Tibial nerve (tissue), 4 donors: ENCODE measurements at places on chromosomes 4 and X. TPM values are rescaled to one million over a fixed set of nuclear protein-coding genes. Genes with fewer than 3 reads are reported as not detected.

TMPRSS11F gene
- total RNA-seq = not detected

APLN gene
- 0.60 TPM for total RNA-seq

CFAP299 gene
- not detected for total RNA-seq

PRR32 gene
- total RNA-seq = not detected

SPRY1 gene
- 195 TPM for total RNA-seq

LRIT3 gene
- total RNA-seq = 0.60 TPM

SPANXA1 gene
- total RNA-seq = not detected

- H3K27me3 ChIP-seq = no peaks in the 10 kb centered on the region
- no peaks in the 10 kb centered on the region for H3K4me1 ChIP-seq
- no peak for DNase-seq
- no peak overlapping the region for H3K4me3 ChIP-seq
These were observed 23.5 kb downstream of the OTC start for GRCh38 chrX:38375891-38376290.

DNA sequence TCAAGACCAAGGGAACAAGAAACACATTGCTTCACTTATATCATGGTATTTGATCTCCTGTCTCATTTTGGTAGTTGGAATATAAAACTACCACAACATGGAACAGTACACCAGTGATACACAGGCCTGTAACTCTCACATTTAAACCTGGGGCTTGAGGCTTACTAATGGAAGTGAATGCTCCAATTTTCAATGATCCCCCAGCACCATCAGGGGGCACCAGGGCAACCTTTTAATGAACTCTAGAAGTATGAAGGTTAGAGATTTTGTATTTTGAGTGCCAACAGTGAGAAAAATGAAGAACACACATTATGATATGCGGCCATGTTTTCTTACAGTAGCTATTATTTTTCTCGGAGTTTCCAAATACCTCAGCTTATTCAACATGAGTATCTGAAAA, 50.7 kb downstream of the C4orf33 start:
- H3K27ac ChIP-seq = no peak overlapping the region
- H3K36me3 ChIP-seq = no peaks in the 10 kb centered on the region
- DNase-seq = no peak
- H3K4me3 ChIP-seq = no peak overlapping the region

DNA sequence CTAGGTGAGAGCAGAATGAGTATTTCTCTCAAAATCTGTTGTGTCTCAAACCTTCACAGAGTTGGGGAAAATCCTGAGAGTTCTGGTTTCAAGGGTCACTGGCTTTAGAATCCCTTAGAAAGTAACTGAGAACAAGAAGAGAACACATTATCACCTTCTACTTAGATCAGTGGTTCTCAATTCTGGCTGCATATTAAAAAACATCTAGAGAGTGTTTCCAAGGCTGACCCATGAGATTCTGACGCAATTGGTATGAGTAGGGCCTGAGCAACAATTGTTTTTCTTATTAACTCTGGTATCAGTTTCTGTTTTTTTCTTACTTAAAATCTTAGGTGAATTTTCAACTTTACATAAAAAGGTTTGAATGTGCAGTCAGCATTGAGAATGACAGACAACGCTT, 212.8 kb downstream of the HS6ST2 start:
- H3K36me3 ChIP-seq = no peaks in the 10 kb centered on the region
- no peaks in the 10 kb centered on the region for H3K4me1 ChIP-seq
- H3K4me3 ChIP-seq = no peak overlapping the region
- DNase-seq = no peak

DNA sequence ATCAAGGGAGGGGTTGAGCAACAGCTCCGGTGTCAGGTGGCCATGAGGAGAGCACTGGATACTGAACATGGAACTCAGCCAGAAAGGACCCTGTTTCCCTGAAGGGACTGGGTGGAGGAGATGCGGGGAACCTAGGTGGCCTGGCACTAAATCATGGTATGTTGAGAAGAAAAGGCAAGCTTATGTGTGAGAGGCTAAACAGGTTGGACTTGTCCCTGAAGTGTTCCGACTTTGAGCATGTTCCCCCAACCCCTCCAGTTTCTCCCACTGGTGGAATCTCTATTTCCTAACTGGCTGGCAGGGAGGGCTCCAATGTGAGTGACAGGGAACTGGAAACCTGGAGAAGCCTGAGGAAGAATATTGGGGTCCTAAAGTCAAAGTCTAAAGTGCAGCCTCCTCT, 69.5 kb downstream of the PLAC1 start:
- DNase-seq = no peak
- no peaks in the 10 kb centered on the region for H3K36me3 ChIP-seq
- no peaks in the 10 kb centered on the region for H3K4me1 ChIP-seq
- H3K27me3 ChIP-seq = no peaks in the 10 kb centered on the region
- H3K4me3 ChIP-seq = no peak overlapping the region
- H3K27ac ChIP-seq = no peak overlapping the region

- no peak overlapping the region for H3K27ac ChIP-seq
- no peak for DNase-seq
- no peaks in the 10 kb centered on the region for H3K36me3 ChIP-seq
- no peaks in the 10 kb centered on the region for H3K4me1 ChIP-seq
- peaks cover 12% of the 10 kb centered on the region for H3K27me3 ChIP-seq
These were observed 113.5 kb downstream of the VSIG4 start for GRCh38 chrX:65926095-65927019.

DNA sequence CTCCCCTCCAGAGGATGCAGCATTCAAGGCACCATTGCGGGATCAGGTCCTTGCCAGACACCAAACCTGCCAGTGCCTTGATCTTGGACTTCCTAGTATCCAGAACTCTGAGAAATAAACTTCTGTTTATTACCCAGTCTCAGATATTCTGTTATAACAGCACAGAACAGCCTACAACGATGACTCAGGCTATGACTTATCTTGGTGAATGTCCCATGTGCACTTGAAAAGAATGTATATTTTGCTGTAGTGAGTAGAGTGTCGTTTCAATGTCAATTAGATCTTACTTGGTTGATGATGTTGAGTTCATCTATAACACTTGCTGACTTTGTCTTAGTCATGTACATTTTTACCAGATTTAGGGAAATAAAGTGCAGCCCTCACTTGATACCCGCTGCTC, 34.5 kb upstream of the PGRMC1 start:
- peaks cover 14% of the 10 kb centered on the region for H3K27me3 ChIP-seq
- no peak for DNase-seq
- H3K36me3 ChIP-seq = no peaks in the 10 kb centered on the region
- no peaks in the 10 kb centered on the region for H3K4me1 ChIP-seq

DNA sequence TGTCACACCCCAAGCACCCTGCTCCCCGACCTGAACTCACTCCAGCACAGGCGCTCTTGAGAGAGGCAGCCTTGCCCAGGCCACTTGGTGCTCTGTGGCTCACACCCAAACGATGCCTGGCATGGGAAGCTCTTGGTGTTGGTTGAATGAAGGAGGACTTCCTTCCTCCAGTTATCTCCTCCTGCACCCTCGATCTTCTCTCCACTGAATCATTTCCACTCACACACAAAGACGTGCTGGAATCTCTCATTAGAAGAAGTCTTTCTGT, 90.5 kb upstream of the TRIM2 start:
- no peak overlapping the region for H3K27ac ChIP-seq
- no peak overlapping the region for H3K4me3 ChIP-seq
- H3K36me3 ChIP-seq = no peaks in the 10 kb centered on the region
- no peak for DNase-seq
- no peaks in the 10 kb centered on the region for H3K27me3 ChIP-seq

GRCh38 chrX:63511361-63511760, 160.2 kb upstream of the SPIN4 start:
- DNase-seq = no peak
- no peaks in the 10 kb centered on the region for H3K27me3 ChIP-seq
- no peaks in the 10 kb centered on the region for H3K36me3 ChIP-seq
- no peak overlapping the region for H3K27ac ChIP-seq

DNA sequence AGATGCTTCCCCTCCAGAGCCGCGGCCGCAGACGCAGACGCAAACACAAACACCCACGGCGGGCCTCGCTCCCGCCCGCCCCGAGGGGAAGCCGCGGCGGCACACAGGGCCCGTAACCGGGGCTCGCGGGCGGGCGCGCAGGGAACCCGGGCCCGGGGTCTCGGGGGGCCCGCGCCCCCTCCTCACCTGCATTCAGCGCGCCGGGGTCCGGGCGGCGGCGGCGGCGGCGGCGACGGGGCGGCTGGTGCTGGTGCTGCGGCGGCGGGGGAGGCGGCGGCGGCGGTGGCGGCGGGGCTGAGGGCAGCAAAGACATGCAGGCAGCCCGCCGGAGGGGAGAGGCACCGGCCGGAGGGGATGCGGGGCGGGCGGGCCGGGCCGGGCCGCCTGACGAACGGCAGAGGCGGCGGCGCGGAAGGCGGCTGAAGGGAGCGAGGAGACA, 255 bp upstream of the CNOT6L start:
- H3K36me3 ChIP-seq = no peaks in the 10 kb centered on the region
- H3K27ac ChIP-seq = peak overlapping the region; percentile 99
- H3K4me3 ChIP-seq = peak overlapping the region; percentile 97
- no peaks in the 10 kb centered on the region for H3K27me3 ChIP-seq

DNA sequence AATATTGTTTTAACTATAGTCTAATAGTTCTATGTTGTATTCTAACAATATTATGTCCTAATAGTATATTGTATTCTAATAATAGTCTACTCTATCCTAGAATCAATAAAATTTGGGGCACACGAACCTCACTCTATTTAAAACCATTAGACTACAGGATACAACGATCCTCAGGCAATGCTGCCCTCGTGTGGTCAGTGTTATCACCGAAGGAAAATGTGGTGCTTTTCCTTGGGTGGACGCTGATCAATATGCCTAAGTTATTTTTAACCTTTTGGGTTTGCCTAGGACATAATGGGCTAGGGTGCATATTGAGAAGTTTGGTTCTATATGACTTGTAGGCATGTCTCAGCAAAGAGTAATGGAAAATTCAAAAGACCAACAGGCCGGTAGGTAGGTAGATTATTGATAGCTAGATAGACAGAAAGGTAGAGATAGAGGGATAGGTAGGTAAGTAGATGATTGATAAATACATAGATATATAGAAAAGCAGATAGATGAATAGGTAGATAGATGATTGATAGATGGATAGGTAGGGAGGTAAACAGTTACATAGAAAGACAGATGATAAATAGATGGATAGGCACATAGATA, 75.1 kb downstream of the PRKX start:
- H3K27me3 ChIP-seq = no peaks in the 10 kb centered on the region
- H3K36me3 ChIP-seq = peaks cover 30% of the 10 kb centered on the region
- no peak overlapping the region for H3K4me3 ChIP-seq
- no peak overlapping the region for H3K27ac ChIP-seq

GRCh38 chr4:169758401-169758962, 738 bp upstream of the HPF1 start:
- DNase-seq = no peak
- H3K27ac ChIP-seq = peak overlapping the region; percentile 22
- H3K4me3 ChIP-seq = no peak overlapping the region
- peaks cover 16% of the 10 kb centered on the region for H3K4me1 ChIP-seq
- H3K27me3 ChIP-seq = no peaks in the 10 kb centered on the region
- no peaks in the 10 kb centered on the region for H3K36me3 ChIP-seq

DNA sequence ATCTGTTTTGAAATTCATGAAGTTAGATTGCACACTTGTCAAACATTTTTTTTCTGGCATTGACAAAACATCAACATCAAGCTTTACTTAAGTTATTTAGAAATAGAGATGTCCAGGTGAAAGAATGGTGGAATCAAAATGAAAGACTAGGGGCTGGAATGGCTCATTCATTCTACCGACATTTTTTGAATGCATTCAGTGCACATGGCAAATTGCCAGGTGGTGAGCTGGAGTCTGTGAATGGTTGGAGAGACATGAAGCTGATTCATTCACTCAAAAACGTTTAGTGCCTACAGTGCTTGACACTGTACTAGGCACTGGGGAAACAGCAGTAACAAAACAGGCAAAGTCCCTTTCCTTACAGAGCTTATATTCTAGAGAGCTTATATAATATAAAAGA, 292.4 kb downstream of the PPP1R2C start:
- H3K4me3 ChIP-seq = no peak overlapping the region
- no peaks in the 10 kb centered on the region for H3K27me3 ChIP-seq
- no peaks in the 10 kb centered on the region for H3K36me3 ChIP-seq
- no peak overlapping the region for H3K27ac ChIP-seq

DNA sequence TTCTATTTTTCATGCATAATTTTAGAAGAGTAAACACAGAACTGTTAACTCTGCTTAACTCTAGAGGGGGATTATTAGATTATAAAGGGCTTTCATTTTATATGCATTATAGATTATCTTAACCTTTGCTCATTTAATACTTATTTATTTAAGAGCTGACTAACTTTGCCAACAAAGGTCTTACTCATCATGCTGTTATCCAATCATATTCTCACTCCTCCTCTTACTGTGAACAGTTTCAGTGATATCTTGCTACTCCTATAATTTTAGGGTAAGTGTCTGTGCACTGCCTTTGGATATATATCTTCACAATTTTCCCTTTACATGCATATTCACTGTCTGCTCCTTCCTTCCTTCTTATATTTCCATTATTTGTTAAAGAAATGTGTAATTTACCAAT, 1814.9 kb downstream of the STIM2 start:
- no peaks in the 10 kb centered on the region for H3K36me3 ChIP-seq
- no peak overlapping the region for H3K27ac ChIP-seq
- no peaks in the 10 kb centered on the region for H3K4me1 ChIP-seq
- no peak for DNase-seq
- H3K4me3 ChIP-seq = no peak overlapping the region
- no peaks in the 10 kb centered on the region for H3K27me3 ChIP-seq

DNA sequence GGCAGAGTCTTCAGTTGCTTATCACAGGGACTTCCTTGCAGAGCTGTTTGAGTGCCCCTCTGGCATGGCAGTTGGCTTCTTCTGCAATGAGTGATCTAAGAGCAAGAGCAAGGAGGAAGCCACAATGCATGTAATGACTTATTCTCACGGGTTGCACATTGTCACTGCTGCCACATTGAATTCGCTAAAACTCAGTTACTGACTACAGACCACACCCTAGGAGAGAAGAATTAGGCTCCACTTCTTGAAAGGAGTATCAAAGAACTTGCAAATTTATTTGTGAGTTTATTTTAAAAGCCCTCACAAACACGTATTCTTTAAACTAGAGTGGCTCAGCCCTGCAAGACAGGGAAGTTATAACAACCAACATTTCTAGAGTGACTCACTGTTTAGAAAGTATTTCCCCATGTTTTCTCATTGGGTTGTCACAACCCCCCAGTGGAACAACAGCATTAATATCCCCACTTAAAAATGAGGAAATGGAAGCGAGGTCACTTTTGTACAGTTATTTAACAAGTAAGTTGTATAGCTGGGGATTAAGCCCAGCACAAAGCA, 32.4 kb upstream of the RBPJ start:
- H3K27me3 ChIP-seq = no peaks in the 10 kb centered on the region
- no peaks in the 10 kb centered on the region for H3K4me1 ChIP-seq
- no peak for DNase-seq
- H3K36me3 ChIP-seq = no peaks in the 10 kb centered on the region
- H3K27ac ChIP-seq = no peak overlapping the region
- no peak overlapping the region for H3K4me3 ChIP-seq

- no peak for DNase-seq
- H3K27ac ChIP-seq = no peak overlapping the region
- H3K36me3 ChIP-seq = no peaks in the 10 kb centered on the region
- no peak overlapping the region for H3K4me3 ChIP-seq
- H3K4me1 ChIP-seq = no peaks in the 10 kb centered on the region
These were observed 365.5 kb downstream of the ZNF674 start for GRCh38 chrX:46179748-46180147.
